Epithelial cell of proximal tubule (primary cell): ENCODE measurements at places on chromosomes 12 and 14.
A peak's percentile ranks its signal among the peaks of the same experiment; 100 is the strongest.

DNA sequence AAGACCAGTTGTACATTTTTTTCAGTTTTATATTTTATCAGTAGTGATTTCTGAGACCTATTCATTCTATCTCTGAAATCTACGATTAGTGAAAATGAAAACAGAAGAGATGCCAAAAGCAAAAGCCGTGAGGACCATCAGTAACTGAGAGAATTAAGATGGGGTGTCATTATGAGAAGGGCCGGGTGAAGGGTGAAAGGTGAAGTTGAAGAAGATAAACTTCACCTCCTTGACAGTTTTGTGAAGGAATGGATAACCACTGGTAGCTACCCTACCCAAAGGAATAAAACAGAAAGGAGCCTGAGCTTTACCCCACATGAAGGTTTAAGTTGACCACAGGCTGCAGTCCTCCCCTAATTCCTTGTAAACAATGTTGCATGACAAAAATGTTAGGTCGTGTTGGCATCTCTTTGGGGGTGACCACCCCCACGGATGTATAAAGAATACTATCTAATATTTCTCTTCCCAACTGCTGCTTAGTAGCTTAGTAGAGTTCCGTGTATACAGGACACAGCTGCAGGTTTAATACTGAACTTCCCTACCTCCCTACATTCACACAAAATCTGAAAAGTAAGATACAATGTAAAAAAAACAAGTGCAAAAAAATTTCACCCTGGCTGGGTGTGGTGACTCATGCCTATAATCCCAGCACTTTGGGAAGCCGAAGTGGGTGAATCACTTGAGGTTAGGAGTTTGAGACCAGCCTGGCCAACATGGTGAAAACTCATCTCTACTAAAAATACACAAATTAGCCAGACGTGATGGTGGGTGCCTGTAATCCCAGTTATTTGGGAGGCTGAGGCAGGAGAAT lies 23.9 kb downstream of the GPR19 start:
- DNase-seq, result no peak

DNA sequence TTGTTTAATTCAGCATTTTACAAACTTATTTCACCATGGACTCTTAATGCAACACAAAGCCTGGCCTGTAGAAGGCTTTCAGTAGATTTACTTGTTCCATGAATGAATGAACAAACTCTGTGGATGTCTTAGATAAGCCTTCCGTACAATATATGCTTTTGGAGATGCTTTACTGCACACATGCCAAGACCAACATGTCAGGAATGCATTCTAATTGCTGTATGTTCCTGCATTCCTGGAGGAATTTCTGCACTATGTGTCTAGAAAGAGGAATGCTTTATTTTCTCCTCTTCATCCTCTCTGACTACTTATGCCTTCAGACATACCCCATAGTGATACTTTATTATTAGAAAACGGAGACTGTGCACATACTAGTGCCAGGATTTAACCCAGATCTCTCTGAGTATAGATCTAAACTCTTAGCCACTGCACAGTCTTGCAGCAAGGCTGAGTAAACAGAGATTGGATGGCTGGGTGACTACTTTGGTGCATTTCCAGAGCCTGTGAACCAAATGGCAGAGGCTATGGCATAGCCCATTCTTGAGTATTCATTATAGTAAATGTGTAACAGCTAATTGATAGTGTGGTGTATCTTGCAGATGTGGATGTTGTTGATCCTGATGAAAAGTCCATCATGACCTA lies 108.2 kb downstream of the SYNE2 start:
- no peak for DNase-seq

DNA sequence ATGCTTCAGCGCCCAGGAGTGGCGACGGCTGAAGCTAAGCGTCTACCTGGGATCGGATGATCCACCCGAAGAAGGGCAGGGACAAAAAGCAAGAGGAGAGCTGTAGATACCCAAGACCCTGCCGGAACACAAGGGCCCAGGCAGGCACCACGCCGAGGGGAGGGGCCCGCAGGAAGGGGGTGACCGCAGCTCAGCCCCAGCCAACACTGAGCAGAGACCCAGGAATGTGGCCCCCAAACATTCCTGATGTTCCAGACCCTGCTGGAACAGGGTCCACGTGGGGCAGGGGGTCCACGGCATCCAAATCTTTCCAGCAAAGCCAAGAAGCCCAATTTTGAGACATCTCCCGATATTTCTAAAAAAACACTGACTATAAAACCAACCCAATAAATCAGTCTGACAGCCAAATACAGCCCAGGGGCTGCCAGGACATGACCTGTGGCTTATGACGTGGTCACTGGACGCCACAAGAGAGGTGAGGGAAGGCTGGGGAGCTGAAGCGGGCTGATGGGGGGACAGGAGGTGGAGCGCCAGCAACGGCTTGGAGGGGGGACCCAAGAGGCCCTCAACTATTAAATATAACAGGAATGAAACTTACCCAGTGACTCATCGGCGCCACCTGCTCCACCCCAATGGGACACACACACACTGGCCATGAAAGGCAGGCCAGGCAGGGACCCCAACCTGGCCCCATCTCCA lies 58.9 kb downstream of the NCOR2 start:
- DNase-seq, result no peak

DNA sequence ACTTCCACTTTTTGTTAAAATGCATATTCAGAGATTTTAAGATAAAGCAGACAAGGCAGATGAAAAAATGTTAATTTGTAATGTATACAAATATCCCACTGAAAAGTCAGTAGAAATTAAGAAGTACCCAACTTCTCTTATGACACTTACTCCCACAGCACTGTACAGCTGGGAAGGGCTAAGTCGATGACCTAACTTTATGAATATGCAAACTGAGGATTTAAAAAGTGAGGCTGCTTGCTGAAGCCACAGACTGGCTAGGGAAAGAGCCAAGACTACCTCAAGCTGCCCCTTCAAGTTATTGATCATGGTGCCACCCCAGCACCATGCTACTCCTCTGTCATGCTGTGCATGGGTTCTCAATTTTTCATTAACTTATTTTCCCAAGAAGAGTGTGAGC lies 17.0 kb downstream of the PPM1H start:
- DNase-seq, result no peak

DNA sequence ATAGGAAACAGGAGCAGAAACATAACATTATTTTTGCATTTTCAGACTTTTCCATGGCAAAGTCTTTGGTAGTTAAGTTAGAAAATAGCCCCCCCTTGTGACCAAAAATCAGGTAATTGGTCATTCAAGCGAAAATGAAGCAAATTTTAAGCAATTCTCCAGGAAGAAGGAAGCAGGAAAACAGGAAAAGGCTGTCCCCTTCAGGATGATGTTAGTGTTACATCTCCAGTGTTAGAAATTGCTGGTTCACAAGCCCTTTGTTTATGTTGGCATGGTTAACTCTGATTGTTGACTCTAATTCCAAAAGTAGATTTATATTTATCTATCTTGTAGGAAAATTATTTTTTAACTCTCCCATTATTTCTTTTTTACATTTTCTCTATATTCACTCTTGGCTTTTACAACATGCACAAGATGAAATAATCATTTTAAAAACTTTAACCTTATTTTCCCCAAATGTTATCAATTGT lies 18.8 kb upstream of the GAS2L3 start:
- no peak for DNase-seq

DNA sequence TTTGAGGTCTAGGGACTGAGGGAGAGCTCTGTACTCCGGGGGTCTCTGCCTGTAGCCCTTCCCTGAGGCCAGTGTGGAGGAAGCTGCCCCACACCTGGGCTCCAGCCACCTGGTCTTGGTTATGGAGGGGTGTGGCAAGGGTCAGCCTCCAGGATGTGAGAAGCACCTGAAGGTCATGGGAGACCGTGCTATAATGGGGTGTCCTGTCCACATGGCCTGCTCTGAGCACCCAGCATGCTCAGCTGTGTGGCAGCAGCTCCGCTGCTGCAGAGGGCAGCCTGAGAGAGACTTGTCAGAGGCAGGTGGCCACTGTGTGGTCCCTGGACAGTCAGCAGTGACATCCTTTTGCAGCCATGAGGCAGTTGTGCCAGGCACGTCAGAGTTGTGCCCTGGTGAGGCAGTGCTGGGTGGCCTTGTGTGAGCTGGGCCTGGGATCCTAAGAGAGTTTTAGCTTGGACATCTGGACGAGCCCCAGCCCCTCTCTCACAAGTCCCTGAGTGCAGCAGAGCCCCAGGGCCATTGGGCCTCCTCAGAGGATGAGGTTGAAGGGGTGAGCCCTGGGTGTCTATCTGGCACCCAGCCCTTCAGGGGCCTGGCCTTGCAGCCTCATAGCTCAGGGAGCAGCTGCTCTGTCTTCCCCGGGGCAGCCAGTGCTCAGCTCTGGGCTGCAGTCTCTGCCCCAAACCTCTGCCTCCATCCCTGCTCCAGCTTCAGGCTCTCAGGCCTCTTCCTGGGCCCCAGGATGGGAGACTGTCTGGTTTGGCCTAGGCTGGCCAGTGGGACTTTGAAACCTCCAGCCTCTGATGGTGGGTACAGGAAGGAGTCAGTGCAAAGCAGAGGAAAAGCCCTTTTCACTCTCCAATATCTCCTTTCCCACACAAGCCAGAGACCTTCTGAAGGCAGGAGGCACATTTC lies 7.4 kb upstream of the ATG101 start:
- no peak for DNase-seq

- DNase-seq, result no peak
Observed at GRCh38 chr12:54562750-54563356, 13.5 kb downstream of the PDE1B start.

GRCh38 chr14:64550621-64551333 lies 1.0 kb downstream of the PPP1R36 start:
- no peak for DNase-seq

- no peak for DNase-seq
Observed at GRCh38 chr12:130226126-130226525, 63.9 kb downstream of the FZD10 start.

GRCh38 chr12:13179211-13180074 lies 17.1 kb upstream of the EMP1 start:
- DNase-seq, result no peak

DNA sequence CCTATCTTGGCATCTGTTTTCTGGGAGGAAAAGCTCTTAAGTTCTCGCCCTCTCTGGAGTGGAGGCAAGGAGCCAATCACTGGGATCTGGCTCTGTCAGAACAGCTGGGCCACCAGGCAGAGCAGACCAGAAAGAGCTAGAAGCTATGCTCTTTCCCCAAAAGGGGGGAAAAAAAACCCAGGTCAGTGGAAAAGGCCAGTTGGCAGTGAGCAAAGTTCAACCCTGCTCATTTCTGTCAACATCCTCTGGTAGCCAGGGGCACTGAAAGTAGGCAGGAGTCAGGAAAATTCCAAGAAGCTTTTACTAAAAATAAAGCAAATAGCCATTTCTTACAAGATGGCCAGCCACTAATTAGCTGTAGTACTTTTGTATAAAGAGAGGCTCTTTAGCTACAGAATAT lies 36.6 kb upstream of the PAX9 start:
- no peak for DNase-seq

GRCh38 chr12:106415134-106415533 lies 57.6 kb downstream of the POLR3B start:
- peak; percentile 53 for DNase-seq

GRCh38 chr12:11321980-11322379 lies 11.7 kb upstream of the PRB4 start:
- DNase-seq, result no peak

- DNase-seq, result no peak
Observed at GRCh38 chr14:93969082-93969828, 7.1 kb downstream of the ASB2 start.

- DNase-seq, result no peak
Observed at GRCh38 chr12:98060411-98060810, 455.0 kb upstream of the TMPO start.

DNA sequence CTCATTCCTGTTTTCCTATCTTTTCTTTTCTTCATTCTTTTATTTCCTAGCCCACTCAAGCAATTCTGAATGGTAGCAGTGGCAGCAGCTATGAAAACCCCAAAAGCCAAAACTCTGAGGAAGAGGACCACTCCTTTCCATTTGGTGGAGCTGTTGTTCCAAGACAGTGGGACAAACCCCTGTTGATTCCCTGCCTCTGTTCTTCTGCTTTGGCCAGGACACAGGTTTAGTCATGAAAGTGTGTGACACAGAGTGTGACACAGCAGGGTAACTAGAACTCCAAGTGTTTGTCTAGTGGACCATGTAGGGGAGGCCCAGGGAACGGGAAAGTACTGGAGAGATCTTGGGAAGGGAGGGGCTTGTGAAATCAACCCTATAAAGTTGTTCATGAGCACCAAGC lies 71.1 kb downstream of the PTCSC3 start:
- DNase-seq, result peak; percentile 78

DNA sequence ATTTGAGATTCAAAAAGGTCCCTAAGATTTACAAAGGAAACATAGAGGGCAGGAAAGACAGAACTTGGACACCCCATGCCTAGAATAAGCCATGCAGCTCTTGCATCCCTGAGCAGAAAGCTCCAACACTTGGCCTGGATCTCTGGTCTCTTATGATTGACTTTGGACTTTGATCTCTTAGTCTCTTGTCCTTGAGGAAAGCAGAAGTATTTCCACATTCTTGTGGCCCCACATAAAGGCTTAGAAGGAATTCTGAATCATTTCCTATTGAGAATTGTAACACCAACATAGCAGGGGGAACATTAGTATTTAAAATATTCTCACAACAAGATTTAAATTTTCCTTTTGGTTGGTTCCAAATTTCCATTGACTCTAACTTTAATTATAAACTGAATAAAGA lies 283.7 kb upstream of the PRKD1 start:
- DNase-seq, result no peak

DNA sequence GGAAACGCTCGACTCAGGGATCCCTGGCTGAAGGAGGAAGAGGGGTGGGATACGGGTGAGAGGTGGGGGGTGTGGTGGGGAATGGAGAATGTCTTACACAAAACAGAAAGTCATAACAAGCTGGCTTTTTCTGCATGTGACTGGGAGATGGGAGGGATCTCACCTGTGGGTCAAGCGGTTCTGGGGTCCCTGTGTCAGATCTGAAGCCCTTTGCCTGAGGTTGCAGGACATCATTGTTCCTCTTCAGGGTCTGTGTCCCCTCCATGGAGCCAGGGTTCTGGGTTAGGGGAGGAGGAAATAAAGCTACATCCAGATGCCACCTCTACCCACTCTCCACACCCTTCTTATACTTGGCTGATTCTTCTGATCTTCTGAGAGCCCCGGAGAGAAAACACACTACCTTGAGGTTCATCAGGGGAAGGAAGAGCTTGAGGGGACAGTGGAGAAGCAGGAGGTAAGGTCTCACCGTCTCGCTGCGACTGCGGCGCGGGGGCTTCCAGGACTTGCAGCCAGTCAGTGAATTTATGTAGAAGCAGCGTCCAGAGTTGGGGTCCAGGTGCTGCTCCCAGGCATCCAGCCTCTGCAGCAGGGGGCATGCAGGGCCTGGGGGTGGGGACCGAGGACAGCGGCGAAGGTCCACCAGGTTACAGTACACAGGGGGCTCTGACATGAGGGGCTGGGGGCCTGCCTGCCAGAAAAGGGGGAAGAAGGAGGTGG lies 2.5 kb downstream of the ARHGAP9 start:
- no peak for DNase-seq
